ENCODE measurements at places on chromosomes 13 and 19.
A peak's percentile ranks its signal among the peaks of the same experiment; 100 is the strongest.

DNA sequence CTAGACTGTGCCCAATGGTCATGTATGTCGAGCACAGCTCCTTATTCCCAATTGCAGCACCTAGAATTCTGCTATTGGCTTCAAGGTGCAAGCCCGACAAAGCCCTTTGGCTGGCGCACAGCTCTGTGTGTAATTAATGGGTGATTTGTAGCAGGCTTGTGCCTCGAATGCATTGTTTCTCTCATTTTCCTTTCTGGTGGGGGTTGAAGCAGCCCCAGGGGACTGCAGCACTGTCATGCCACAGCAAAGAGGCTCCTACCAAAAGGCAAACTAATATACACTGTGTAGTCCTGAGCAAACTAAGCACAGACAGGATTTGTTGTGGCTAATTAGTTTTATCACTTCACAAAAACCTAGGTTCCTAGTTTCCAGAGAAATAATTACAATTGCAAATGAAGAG, 898.7 kb downstream of the UQCRFS1 start:
- no peak for DNase-seq

DNA sequence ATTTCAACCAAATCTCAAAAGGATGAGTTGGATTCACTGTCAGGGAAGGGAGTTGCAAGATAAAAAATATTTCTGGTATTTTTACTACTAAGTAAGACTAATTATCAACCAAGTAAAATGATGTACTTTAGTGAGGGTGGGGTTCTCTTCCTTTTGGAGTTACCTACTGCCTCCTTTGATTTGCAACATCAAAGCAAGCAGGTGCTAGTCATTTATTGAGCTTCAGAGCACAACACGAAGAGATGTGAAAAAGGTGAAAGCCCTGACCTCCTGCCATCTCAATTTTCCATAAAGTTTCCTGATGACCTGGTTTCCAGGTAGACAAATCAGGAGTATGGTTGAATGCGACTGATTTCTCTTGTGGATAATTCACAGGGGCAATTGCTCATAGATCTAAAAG, 96.0 kb downstream of the CDADC1 start:
- DNase-seq, result no peak

DNA sequence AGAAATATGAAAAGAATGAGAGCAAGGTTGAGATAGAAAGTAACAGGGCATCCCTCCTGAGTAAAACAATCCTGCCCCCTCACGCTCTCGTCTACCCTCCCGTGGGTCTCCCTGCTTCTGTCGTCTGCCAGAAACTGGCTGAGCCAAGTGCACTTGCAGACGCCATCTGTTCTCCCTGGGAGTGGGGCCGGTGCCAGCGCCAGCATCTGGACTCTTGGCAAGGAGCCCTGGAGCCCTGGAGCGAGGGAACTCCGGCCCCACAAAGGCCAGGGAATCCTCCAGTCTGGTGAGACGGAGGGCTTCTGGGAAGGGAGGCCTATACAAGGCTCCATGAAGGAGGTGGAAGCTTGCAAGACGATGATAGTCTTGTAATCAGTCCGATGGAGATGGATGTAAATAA, 2.3 kb upstream of the TMEM91 start:
- no peak for DNase-seq

DNA sequence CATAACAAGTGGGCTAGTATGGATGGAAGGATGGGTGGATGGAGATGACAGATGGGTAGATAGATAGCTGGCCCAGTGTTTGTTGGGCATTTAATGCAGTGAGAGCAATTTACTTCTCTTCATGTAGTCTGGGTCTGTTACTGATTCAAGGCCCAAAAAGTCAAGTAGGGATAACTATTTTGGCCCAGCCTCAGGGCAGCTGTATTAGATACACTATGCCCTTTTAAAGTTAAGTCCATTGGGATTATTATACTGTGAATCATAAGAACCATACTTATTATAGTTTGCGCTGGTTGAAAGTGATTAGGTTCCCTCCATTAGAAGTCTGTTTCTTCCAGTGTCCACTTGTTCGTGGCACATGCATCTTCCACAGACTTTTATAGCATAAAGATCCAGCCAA, 4.7 kb downstream of the ITGBL1 start:
- no peak for DNase-seq

DNA sequence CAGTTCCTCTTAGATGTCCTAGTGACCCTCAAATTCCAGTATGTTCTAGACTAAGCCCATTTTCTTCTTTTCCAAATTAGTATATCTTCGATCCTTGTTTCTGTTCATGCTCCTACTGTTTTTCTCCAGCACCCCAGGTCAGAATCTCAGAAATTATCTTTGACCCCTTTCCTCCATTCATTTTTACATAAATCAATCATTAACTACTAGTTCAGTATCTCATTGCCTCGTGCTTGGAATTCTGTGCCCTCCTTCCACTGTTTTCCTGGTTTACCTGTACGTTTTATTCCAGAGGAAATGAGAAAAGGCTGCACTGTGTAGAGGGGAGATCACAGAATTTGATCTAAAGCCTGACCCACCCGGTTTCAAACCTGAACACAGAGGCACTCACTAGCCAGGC, 107.9 kb downstream of the LRCH1 start:
- no peak for DNase-seq

GRCh38 chr13:53622456-53622855, 593.8 kb downstream of the OLFM4 start:
- DNase-seq, result no peak

GRCh38 chr19:7799640-7800355, 30.2 kb upstream of the EVI5L start:
- peak; percentile 50 for DNase-seq

DNA sequence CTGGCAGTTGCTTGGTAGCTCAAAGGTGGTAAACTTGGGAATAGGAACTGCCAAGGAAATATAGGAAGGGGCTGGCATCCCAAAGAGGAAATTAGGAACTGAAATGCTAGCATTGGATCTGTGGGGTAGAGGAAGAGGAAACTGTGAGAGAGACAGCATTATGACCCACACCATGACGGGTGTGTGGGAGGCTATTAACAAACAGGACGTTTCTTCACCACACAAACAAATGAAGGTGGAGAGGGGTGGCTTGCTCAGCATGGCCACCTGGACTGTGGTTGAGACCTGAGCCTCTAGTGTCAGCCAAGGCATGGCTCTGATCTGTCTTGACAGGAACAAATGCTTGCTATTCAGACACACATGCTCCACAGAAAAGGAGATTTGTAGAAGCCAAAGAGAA, 178.2 kb downstream of the B3GLCT start:
- DNase-seq, result no peak

- no peak for DNase-seq
These were observed 403.5 kb upstream of the MIR17HG start for GRCh38 chr13:90943946-90944345.

DNA sequence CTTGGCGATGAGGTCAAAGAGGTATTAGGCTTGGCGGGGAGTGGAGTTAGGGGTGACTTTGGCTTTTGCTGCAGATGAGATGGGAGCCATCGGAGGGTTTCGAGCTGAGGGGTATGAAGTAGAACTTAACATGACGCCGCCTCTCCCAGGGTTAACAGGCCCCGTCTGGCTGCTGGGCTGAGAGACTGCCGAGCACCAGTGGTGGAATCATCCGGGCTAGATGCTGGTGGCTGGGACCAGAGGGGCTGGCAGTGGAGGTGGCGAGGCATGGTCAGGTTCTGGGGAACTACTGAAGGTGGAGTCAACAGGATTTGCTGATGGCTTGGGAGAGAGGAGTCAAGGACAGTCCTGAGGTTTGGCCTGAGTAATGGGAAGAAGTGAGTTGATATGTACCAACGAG, 4.9 kb downstream of the RFX2 start:
- no peak for DNase-seq

- DNase-seq, result no peak
These were observed 5.0 kb upstream of the ZIC5 start for GRCh38 chr13:99976575-99976974.

- no peak for DNase-seq
These were observed 421.9 kb upstream of the PCDH9 start for GRCh38 chr13:67651908-67652465.

GRCh38 chr13:46339035-46339666, 47.9 kb downstream of the RUBCNL start:
- DNase-seq, result no peak
